Posterior cingulate gyrus (tissue), 11 donors: ENCODE measurements at places on chromosomes 4 and X.

DNA sequence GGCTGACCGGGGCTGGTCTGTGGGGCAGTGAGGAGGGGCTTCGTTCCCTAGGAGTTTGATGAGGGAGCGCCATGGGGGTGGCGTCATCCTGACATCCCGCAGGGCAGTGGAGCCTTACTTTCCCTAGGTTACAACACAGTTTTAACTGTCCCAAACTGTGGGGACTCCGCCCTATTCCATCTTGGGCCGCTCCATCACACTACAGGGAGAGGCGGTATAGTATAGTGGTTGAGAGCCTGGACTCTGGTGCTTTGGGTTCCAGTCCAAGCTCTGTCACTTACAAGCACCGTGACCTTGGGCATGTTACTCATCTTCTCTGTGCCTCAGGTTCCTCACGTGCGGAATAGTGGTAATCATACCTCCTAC is 44.2 kb downstream of the ZNF185 start:
- DNase-seq, result no peak

DNA sequence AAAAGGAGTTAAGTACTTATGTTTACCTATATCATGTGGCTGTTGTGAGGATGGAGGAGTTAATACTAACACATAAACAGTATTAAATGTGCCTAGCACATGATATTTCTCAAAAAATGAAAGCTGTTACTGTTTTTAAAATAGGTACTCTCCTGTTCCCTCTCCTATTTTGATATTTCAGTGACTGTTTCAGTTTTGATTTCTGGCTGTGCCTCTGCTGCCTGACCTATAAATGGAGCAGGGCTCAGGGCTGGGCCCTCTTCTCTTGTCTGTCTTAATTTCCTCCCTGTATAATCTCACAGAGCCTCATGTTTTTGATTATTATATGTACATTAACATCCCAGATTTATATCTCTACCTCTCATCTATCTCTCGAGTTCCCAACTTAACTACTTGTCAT is 93.3 kb downstream of the UGT8 start:
- DNase-seq, result no peak

DNA sequence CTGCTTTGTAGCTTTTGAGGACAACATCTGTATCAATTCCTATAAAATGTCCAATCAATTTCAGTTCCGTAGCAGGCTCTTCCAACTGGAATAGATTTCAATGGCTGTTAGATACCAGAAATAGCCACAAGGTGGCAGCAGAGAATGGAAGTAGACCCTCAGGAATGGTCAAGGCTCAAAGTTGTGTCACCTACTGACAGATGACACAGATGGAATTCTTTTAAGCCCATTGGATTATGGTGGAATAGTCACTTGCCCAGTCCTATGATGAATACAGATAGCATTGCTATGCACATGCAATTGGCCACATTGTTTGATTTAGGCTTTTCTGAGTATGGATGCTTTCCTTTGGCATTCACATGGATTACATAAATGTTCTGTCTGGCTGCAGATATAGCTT is 130.4 kb upstream of the RADX start:
- peak; percentile 44 for DNase-seq

- no peak for DNase-seq
These were observed 38.7 kb downstream of the ARHGEF9 start for GRCh38 chrX:63746278-63746677.

DNA sequence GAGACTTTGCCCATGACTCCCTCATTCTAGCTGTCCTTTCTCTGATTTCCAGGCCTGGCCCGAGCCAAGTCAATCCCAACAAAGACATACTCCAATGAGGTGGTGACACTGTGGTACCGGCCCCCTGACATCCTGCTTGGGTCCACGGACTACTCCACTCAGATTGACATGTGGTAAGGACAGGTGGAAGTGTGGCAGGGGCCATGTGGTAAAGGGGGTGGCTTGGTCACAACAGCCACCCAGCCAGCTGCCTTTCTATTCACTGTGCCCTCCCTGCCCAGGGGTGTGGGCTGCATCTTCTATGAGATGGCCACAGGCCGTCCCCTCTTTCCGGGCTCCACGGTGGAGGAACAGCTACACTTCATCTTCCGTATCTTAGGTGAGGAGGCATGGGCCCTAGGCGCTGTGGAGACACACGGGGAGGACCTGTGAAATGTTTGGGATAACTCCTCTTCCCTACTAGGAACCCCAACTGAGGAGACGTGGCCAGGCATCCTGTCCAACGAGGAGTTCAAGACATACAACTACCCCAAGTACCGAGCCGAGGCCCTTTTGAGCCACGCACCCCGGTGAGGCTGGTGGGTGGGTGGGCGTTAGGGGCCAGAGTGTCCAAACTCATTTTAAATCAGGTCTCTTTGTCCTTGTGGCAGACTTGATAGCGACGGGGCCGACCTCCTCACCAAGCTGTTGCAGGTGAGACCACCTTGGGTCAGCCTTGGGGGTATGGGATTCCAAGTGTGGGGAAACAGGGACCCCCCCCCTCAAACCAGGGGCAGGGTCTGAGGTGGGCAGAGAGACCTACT is 6.1 kb upstream of the USP11 start:
- DNase-seq, result no peak

DNA sequence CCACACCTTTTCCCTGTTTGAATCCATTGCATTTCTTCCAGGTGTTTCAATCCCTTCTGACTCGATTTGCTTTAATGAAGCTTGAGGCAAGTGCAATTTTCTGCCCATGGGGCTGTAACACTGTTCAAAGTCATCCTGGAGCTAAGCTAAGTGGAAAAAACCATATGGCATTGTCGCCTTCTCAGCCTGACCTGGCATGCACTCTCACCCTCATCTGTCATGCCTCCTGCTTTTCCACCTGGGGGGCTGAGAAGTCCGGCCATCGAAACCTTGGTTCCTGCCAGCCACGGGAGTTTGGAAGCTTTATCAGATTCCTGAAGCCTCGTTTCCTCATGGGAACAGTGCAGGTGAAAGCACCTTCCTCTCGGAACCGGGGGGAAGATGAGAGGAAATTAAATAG is 38.2 kb downstream of the WFS1 start:
- no peak for DNase-seq

DNA sequence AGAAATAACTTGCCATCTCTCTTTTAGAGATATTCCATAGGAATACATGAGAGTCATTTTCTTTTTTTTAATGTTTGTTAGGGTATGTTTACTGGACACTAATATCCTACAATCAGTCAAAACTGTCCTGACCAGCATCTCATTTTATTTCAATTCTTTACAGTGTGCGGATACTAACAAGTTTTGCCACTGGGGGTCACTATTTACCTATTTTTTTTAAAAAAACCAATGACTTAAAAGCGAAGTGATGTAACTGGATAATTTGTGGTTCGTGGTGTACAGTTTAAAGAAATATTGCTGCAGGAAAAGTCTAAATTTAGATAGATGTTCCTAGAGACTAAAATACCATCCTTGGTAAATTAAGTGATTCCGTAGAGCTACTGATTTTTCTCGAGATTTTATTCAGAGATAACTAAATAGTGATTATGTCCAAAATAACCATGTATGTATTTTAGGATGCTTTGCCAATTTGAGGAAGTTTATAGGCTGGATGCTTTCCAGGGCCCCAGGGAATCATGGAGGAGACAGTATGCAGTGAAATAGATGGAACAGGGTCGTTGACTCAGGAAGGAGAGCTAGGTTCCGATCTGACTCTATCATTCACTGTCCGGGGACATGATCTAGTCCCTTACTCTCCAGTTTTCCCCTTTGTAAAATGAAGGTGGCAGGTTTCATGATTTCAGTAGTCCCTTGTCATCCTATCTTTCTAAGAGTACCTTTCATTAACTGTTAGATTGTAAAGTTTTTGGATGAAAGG is 34.0 kb upstream of the GNPDA2 start:
- no peak for DNase-seq

GRCh38 chrX:123121241-123121640 is 62.8 kb upstream of the GRIA3 start:
- DNase-seq, result no peak

- no peak for DNase-seq
These were observed 8.8 kb downstream of the LHFPL1 start for GRCh38 chrX:112670977-112671376.

GRCh38 chrX:111567542-111568255 is 56.3 kb downstream of the SERTM2 start:
- no peak for DNase-seq

- DNase-seq, result peak; percentile 55
These were observed at the start of gene UBL4A for GRCh38 chrX:154486396-154487207. Gene UBL4A (minus strand): TSS chrX:154486615. CDS start chrX:154486584, 31 bp downstream.

GRCh38 chrX:129682979-129683378 is 28.2 kb upstream of the APLN start:
- no peak for DNase-seq

DNA sequence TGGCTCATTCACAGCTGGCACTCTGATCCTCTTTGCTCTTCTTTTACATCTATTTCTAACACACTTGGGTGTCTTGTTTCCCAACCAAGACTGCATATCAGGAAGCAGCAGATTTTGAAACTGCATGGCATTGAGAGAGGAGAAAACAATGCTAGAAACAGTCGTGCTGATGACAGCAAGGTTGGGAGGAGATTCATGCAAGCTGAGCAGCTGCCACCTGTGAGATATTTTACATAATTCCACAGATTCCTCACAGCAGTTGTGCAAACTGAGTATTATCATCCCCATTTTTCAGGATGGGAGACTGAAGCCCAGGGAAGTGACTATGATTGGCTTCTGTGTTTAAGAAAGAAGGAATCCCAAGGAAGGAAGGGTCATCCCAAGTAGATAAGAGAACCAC is 105.0 kb downstream of the SLC2A9 start:
- no peak for DNase-seq

GRCh38 chr4:101304916-101305315 is 42.4 kb downstream of the PPP3CA start:
- no peak for DNase-seq

DNA sequence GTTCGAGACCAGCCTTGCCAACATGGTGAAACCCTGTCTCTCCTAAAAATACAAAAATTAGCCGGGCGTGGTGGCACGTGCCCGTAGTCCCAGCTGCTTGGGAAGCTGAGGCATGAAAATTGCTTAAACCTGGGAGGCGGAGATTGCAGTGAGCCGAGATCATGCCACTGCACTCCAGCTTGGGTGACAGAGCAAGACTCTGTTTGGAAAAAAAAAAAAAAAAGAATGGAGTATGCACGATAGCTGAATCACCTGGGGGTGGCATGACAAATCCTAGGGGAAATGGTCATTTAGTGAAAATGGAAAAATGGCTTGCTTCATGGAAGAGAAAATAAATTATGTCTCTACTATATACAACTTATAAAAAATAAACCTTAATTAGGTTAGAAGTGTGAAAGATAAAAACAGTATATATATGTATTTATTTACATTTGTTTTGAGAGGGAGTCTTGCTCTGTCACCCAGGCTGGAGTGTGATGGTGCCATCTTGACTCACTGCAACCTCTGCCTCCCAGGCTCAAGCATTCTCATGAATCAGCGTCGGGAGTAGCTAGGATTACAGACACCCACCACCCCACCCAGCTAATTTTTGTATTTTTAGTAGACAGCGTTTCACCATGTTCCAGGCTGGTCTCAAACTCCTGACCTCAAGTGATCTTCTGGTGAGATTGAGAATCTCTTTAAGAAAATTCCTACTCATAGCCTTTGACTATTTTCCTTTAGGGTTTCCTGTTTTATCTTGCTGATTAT is 19.3 kb upstream of the ING2 start:
- no peak for DNase-seq

DNA sequence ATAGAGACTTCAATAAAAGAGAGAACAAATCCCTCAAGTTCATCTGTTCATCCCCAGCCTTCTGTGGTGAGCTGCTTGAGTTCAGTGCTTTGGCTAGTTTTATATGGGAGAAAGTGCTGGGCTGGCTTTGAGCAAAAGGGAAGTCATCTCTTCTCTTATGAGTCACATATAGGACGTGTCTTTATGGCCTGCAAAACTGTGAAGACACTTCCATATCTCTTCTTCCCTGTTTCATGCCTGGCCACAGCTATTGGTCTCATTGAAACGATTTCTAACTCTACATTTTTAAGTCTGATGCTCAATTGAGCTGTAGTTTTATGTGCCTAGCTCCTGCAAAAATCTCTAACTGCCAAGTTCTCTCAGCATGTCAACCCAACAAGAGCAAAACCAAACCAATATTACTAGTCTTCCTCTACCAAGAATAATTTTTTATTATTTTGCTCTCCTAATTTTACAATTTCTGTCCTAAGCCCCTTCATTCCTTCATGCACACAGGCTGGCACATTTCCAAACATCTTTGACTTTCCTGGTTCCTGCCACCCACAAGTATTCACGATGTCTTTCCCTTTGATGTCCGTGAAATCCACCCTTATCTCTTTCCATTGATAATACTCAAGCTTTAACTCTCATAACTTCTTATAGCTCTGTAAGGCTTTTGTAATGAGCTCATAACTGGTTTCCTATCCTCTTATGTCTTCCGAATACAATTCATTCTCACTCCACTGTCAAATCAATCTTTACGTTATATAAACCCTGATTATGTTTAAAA is 165.3 kb downstream of the BTC start:
- no peak for DNase-seq
